ENCODE measurements at places on chromosomes 16 and 17.

GRCh38 chr16:81817789-81818567 is 38.9 kb downstream of the PLCG2 start:
- no peak for DNase-seq

- DNase-seq = no peak
Observed at GRCh38 chr16:9119795-9120194, 28.4 kb downstream of the HAPSTR1 start.

DNA sequence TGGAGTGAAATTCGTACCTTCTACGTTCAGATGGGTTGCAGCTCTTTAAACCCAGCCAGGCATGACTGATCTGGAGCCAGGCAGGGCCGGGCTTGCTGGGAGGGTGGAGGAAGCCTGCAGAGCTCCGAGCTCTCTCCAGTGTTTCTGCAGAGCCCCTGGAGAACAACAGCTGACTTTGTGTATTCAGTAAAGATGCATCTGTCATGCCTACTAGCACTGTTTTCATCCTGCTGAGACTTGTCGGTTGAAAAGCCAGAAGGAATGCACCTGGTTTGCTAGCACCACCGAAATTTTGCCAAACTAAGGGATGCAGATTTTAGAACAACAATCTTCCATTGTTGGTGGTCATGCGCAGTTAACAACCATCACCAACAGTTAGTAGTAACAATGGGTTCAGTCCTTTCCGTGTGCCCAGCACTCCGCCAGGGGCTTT is 22.4 kb upstream of the SCNN1B start:
- no peak for DNase-seq

DNA sequence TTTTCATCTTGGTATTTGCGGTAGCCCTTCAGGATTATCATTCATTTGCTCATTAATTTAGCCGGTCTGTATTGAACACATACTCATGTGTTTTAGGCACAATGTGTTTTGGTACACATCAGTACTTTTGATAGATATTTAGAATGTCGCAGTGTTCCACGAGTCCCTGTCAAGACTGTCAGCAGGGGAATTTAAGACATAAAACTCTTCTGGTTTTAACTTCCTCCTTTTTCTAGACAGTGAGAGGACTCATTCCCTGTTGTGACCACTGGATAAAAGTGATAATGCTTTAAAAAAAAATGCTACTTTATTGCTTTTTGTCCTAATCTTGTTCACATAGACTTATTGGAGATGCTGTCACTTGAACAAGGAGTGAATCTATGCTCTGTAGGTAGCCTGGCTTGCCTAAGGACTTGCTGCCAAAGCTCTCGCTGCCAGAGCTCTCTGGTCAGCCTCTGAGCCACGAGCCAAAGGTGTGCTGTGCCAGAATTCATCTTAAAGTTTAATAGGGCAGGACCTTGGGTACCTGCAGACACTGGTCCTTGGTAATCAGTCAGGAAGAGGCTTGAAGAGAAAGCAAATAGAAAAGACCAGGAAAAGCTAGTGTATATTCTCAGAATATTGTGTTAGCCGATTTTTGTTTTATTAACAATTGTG is 5.4 kb downstream of the DCAF7 start:
- DNase-seq = no peak

DNA sequence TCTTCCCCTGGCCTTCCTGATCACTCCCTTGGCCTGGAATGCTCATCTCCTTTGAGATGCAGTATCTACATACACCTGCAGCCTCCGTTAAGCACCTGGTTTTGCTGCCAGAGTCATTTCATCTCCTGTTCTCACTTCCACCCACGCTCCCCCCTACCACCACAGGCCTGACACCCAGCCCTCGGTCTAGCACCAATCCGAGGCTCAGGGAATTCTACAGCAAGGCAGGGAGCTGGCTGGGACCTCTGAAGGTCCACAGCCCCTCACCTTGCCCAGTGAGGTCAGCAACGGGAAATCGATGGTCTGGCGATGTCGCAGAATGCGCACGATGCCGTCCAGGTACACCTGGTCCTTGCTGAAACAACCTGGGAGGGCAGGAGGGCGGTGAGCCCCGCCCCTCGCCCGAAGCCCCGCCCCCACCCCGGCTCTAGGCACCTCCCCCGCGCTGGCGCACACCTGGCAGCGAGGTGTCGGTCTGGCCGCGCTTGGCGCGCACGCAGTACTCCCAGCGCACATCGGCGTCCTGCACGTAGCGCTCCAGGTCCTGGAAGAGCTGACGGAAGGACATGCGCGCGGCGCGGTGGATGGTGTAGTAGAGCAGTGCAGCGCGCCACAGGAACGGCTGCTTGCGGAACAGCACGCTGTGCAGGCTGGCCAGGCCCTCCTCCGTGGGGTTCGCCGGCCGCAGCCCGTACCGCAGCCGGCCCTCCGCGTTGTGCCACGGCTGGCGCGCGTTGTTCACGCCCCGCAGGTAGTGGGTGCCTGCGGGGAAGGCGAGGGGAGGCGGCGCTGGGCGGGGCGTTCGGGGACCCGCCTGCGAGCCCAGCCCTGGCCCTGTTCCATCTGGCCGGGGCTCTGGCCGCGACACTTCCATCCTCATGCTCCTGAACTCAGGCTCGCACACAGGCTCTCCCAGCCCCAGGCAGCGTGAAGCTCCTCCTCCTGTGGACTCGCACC is 5.7 kb downstream of the MATCAP1 start:
- DNase-seq = peak; percentile 93

Data from upper lobe of right lung (tissue), 1 donor.